CD4-positive, alpha-beta T cell treated with Interleukin-4 for 1 hour (primary cell): ENCODE measurements at places on chromosomes 11 and 22.
A peak's percentile ranks its signal among the peaks of the same experiment; 100 is the strongest.

DNA sequence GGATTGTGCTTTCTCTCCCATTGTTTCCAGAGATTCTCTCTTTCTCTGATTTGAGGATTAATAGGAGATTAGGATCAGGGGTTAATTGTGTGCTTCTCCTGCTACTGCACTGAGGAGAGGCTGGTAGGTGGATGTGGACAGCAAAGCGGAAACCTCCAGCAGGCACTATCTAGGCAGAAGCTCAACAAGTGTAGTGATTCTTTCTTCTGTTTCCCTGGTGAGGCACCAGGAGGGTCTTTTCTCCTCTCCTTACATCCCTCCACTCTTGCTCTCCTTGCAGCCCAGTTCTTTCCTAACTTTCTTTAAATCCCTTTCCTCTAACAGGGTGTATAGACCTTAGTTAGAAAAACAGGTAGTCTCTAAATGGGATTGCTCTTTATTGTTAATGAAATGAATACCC lies 1.9 kb upstream of the ZBTB16 start:
- DNase-seq, result no peak

GRCh38 chr11:81494431-81494830 lies 1239.2 kb downstream of the FAM181B start:
- DNase-seq, result no peak

DNA sequence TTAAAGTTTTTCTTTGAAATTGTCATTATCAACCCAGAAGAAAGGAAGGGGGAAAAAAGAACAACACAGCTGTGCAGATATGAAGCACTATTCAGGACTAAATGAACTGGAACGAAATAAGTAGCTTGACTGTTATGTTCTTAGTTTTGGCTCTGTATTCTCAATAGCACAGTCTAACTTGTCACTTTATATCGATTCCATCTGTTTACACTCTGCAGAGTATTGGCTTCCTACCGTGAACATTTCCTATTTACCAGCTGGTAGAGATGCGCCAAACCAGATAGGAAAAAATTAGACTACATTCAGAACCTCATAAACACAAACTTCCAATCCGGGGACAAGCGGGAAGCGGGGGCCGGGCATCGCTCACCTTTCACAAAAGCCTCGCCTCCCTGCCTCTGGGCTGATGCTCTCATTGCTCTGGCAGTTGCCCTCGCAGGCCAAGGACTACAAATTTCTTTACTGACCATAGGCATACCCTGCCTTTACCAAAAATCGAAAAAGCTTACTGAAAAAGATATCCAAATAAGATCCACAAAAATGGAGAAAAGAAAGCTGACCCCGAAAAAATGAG lies 66.2 kb downstream of the EFCAB6 start:
- no peak for DNase-seq

- no peak for DNase-seq
Observed at GRCh38 chr11:48093323-48093722, 113.0 kb downstream of the PTPRJ start.

DNA sequence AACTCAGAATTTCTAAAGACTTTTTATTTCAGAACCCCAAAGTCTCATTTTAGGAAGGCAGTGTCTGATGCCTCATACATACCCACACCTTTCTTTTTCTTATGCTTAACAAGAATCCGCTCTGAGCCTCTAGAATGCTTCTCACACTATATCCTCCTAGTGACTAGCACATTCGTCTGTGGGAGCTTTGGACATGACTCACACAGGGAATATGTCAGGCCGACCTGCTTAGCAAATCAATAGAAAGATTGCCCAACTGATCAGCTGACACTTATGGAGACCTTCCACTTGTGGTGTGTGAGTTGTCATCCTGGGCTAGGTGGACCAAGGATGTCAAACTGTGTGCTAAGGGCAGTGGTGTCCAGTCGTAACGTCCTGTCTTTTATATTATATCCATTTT lies 129.9 kb upstream of the TTC12 start:
- DNase-seq, result no peak

GRCh38 chr11:119530509-119530908 lies 107.5 kb upstream of the THY1 start:
- no peak for DNase-seq

- peak; percentile 40 for DNase-seq
Observed at GRCh38 chr11:63917692-63918506, 935 bp upstream of the RCOR2 start.

GRCh38 chr11:126816645-126817044 lies 183.9 kb downstream of the KIRREL3 start:
- DNase-seq, result no peak

DNA sequence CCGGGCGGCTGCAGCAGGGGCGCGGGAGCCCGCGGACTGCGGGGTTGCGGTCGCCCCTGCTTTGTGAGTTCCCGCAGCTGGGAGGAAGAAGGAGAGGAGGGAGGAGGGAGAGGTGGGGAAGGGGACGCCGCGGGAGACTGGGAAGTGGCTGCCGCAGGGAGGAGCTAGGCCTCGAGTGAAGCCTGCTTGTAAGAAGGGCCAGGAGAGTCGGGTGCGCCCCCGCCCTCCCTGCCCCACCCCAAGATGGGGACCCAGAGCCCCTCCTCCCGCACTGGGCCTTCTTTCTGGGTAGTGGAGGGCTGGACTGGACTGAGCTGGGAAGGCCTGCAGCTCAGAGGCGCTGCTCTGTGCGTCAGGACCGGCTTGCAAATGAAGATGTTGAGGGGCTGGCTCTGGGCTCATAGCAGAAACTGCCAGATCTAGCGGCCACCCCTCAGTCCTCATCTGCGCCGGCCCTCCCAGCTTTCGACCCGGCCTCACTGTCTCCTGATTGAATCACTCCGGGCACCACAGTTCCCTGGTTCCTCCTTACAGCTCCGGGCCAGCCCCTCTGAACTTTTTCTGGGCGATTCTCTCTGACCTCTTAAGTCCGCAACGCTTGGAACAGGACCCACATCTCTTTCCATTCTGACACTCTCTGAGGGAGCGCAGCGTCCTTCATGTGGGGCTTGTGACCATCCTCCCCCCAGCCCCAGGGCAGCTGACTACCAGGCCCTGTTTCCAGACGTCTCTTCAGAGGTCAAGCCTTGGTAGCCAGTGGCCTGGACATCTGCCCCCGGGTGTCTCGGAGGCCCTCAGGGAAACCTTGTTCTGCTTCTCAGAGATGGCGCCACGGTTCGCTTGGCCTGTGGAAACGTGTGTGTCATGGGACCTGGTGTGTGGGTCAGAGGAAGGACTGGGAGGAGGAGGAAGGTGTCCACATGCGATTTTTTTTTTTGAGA lies 21.9 kb downstream of the SERPINH1 start:
- no peak for DNase-seq

GRCh38 chr22:24033731-24034130 lies 22.6 kb downstream of the CABIN1 start:
- DNase-seq, result no peak

DNA sequence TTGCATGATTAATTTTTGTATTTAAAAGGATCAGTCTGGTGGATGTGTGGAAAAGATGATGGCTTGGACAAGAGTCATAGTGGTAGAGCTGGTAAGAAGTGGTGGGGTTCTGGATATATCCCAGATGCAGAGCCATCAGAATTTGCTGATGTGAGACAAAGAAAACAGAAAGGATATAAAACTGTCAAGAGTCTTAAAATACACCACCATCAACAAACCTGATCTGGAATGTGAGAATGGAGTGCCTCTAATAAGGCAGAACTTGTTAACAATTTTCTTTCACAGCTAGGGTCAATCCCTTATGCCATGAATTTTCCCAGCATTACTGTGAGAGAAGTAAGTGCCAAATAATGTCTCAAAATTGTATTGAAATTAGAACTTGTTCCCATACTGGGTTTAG lies 215.4 kb downstream of the METTL15 start:
- no peak for DNase-seq

DNA sequence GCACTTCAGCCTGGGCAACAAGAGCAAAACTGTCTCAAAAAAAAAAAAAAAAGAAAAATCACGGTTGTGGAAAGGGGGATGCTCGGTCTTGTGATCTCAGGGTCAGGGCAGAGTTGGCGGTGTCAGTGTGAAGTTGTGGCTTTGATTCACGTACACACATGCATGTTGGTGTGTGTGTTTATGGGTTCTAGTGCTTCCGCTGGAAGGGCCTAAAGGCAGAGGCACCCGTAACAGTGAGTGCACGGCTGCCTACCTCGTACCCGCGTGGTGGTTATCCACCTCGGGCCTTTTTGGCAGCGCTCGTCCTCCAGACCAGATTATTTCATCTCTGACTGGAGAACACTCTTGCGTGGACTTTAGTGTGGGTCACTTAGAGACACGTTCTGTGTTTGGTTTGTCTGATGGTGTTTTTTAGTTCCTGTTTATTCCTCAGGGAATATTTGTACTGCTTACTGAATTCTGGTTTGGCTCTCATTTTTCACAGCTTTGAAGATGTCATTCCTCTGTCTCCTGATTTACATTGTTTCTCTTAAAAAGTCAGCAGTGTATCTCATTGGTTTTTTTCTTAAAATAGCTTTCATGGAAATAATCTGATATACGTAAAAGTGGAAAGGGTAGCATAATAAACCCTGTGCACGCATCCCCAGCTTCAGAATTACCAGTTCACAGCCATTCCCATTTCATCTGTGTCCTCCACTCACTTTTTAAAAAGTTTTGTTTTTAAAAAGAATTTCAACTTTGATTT lies 15.6 kb downstream of the ZBED4 start:
- no peak for DNase-seq

DNA sequence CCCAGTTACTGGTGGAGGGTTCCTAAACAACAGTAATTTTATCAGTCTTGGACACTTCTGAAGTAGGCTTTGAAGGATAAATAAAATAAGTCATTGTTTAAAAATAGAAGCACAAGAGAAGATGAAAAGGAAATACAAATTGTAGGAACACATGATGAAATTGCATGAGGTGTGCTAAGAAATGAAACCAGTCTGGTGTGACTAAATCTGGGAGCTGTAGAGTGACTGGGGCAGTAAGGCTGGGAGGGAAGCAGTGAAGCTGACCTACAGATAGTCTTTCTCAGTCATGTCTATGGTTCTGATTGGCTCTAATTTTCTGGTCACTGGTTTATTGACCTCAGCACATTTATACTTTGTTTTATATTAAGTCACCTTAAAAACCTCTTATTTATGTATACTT lies 139.1 kb downstream of the SLC17A6 start:
- no peak for DNase-seq

GRCh38 chr11:88689548-88690240 lies 352.2 kb upstream of the CTSC start:
- DNase-seq, result no peak

GRCh38 chr22:30121960-30122359 lies 41.7 kb downstream of the HORMAD2 start:
- no peak for DNase-seq

- no peak for DNase-seq
Observed at GRCh38 chr11:82675838-82676237, 57.8 kb downstream of the FAM181B start.

DNA sequence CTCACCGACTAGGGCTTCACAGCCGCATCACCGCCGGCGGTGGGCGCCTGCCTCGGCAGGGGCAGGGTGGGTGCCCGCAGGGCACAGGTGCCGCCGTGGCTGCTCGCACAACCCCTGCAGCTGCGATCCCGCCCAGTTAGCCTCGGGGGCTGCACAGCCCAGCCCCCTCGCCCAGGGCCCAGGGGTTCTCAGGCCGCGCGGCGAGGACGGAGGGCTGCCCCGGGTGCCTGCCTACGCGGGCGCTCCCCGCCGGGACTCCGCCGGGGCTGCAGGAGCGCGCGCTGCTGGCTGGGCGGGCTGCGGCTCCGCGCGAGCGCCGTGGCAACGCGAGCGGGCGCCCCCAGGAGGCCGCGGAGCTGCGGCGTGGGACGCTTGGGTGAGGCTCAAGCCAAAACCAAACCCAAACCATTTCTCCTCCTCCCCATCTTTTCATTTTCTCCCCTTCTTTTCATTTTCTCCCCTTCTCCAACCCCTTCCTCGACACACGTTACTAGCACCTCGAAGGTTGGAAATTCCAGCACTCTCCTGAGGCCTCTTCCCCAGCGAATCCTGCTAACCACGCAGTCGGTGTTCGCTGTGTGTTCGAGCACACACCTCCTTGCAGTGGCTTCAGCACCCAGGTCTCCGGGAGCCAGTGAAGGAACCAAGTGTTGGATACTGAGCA lies at the start of gene MICAL3:
TSS of gene MICAL3 (minus strand) at position 286 of the 664 bp plus-strand sequence. CDS start 117,749 bp downstream, outside the sequence.
- DNase-seq, result peak; percentile 55

DNA sequence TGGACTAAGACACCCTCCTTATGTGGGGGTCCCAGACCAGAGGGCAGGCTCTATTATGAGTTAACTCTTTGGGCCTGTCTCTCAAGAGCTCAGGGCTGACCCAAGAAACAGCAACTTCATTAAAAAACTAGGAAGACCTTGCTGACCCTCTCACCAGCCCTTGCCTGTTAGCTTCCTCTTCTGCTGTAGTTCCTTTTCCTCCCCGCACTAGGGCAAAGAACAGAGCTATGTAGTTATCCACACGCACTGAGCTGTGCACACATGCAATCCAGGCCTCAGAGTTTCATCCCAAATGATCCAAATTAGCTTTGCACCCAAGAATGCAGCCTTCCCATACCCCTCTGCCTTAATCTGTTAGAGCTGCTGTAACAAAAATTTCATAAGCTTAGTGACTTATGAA lies 539.6 kb upstream of the CADM1 start:
- no peak for DNase-seq

DNA sequence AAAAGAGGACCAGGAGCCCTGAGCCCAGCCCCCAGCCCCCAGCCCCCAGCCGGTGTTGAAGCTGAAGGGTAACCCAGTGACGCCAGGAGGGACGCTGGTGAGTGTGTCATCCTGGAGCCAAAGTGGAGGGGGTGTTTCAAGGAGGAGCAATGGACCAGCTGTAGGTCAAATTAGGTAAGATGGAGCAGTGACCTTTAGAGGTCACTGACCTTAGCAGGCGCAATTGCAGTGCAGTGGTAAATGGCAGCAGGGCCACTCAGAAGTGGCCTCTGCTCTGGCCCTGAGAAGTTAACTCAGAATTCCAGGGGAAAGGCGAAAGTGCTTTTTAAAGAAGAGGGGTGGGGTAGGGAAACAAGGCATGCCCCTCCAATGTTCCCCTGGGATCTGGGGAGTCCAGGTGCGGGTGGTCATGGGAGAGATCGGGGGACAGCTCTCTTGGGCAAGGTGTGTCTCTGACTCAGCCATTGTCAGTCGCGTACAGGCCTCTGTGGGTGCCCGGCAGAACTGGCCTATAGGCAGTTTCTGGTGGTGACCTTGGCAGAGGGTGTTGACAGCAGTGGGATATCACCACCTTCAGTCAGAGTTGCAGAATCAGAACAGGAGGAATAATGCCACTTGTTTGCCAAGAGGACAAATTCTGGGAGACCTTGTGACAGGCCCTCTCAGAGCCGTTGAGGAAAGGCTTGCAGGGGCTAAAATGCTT lies 50.3 kb upstream of the TIMP3 start:
- DNase-seq, result no peak

- DNase-seq, result no peak
Observed at GRCh38 chr11:33790040-33790439, 15.7 kb upstream of the FBXO3 start.

DNA sequence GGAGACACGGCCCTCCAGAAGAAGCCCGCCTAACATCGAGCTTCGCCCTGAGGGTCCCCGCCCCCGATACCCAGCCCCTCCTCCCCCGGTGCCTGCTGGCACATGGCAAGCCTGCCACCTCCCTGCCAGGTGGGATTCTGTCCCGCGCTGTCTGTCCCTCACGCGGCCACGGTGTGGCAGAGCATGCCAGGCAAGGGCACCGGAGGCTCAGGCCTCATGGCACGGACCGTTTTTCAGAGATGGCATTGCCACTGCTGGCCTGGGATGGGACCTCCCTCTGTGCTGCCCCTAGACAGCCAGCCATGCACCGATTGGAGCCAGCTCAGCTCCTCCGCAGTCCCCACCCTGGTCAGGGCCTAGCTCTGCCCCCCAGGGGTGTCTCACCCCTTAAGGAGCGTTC lies 19.4 kb downstream of the MRPL23 start:
- DNase-seq, result no peak
